ENCODE measurements at places on chromosomes 13 and 19.
A peak's percentile ranks its signal among the peaks of the same experiment; 100 is the strongest.

DNA sequence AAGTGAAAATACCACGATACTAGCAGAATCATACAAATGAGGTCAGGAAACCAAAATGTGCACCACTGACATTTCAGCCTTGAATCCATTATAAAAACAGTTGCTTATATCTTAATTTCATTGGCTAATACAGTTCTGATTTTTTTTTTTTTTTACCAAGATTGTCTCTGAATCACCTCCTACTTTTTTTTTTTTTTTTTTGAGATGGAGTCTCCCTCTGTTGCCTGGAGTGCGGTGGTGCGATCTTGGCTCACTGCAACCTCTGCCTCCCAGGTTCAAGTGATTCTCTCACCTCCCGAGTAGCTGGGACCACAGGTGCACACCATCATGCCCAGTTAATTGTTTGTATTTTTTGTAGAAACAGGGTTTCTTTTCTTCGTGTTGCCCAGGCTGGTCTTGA, 270.2 kb downstream of the LMO7 start:
- DNase-seq = no peak

- DNase-seq = no peak
These were observed 8.9 kb upstream of the CRTC1 start for GRCh38 chr19:18674616-18675015.

DNA sequence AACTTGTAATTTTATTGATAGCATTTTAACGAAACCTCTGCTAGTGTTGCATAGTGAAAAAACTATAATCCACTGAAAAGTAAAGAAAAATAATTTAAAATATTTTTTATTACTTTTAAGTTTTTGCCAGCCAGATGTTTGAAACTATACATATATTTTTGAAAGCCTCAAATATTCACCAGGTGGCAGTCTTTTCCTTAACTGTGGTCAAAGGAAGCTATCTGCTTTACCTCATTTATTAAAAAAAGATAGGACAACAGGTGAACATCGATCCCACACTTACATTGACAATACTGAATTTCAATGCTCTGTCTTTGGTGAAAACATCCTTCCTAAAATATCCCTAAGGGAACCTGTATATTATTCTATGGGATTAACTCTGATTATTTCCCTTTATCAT, 100.5 kb downstream of the TRPC4 start:
- DNase-seq = peak; percentile 14

GRCh38 chr13:52025475-52026245, 1.2 kb downstream of the UTP14C start:
- DNase-seq = no peak

DNA sequence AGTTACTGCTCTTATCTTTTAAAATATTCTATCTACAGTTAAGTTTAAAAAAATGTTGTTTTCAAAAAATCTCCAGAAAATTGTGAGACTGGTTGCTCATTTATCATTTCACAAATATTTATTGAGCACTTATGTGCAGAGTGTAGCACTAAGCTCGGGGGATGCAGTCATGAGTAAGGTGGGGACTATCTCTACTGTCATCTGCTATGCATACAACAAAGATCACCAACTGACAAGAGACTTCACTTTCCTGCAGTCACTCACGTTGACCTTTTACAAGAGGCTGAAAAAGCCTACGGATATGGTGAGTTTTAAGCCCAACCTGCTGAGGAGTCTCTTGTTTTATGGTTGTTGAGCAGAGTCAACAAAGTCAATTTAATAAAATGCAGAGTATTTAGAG, 392.5 kb downstream of the KLF12 start:
- no peak for DNase-seq

GRCh38 chr19:13849991-13850909, 26.7 kb upstream of the NANOS3 start:
- peak; percentile 90 for DNase-seq

GRCh38 chr13:20714563-20715329, 11.2 kb downstream of the IL17D start:
- no peak for DNase-seq

DNA sequence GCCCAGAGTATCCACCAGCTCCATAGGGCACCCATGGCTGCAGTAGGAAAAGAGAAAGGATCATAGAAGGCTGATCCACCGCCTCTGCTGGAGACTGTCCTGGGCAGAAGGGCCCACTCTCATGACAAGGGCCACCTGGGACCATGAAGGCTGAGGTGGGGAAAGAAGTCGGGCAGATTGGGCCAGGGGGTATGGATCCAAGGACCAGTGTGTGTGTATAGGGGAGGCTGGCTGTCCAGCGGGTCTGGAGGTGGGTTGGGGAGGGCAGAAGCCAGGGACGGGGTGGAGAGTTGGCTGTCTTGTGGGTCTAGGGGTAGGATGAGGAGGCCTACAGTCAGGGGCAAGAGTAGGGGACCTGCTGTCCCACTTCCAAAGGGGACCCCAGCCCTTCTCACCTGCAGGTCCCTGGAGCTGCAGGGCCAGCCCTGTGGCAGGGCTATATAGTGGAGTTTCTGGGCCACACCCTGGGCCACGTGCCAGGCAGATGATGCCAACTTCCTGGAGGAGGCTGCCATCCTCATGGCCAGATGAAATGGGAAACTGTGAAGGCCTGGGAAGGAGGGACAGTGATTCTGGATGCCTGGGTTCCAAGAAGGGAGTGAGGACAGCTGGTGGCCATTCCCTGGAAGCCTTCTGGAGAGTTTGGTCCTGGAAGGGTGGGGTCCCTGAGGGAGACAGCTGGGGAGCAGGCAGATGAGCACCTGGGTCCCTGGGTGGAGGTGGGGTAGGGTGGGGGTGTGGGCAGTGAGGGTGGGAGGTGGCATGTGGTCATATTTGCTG, at the start of gene FCGBP:
Gene FCGBP (minus strand): TSS at position 51 of the 780 bp plus-strand sequence.
- DNase-seq = no peak

GRCh38 chr13:101157261-101157660, 259.0 kb downstream of the NALCN start:
- DNase-seq = no peak

GRCh38 chr19:17576758-17577456, 21.5 kb downstream of the COLGALT1 start:
- peak; percentile 94 for DNase-seq

DNA sequence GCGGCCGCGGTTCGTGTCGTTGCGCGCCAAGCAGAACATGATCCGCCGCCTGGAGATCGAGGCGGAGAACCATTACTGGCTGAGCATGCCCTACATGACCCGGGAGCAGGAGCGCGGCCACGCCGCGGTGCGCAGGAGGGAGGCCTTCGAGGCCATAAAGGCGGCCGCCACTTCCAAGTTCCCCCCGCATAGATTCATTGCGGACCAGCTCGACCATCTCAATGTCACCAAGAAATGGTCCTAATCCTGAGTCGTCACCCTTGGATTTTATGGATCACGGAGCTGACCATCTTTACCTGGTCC, 475 bp downstream of the MRPL57 start:
- DNase-seq = no peak

DNA sequence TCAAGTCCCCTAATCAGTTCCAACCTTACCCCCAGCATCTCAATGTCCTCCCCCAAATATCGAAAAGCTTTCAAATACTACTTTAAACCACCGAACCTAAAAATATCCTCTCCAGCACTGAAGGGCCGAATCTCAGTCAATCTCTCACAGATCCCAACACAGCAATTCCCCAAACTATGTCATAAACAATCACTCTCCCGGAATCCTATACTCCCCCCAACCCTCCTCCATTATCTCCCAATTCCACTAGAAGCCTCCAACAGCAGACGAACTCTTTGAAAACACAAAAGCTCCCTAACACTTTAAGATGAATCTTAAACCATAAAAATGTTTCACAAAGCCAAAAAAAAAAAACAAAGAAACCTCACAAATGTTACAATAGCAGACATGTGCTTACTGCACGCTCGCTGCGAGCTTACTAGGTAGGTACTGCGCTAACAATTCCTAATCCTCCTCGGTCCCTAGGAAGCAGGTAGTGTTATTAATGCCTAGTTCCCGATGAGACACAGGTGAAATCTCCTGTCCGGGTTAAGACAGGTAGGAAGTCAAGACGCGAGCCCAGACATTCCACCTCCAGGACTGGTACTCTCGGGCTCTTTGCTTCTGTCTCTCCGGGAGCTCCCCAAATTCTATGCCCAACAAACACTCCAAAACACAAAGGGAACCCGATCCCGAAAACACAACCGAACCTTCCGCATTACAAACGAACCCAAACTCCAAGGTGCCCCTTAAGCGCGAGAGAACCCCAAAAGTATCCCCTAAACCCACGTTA, 14.2 kb downstream of the FBXO46 start:
- DNase-seq = peak; percentile 35

- peak; percentile 77 for DNase-seq
These were observed 460.3 kb upstream of the KLHL1 start for GRCh38 chr13:70568571-70568970.

DNA sequence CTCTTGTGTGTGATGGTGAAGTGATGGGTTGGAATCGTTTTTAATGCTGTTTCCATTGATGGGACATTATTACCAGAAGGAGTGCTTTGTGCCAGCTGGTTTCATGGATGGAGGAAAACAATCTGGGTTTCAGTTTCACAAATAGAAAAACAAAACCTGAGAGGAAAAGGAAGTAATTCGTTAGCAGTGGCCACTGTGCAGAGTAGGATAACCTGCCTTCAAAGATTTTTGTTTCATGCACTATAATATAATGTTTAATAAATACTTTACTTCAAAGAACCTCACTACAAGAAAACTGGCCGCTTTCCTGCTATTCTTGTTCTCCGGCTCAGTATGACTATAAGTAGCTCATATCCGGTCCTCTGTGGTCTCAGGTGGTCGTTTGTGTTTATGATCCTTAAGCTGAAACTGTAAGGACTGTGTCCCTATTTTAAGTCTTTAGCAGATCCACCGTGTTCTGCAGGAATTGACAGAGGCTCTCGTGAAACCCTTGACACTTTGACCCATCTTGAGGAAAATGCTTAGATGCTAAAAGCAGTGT, 104.7 kb downstream of the GGACT start:
- no peak for DNase-seq

DNA sequence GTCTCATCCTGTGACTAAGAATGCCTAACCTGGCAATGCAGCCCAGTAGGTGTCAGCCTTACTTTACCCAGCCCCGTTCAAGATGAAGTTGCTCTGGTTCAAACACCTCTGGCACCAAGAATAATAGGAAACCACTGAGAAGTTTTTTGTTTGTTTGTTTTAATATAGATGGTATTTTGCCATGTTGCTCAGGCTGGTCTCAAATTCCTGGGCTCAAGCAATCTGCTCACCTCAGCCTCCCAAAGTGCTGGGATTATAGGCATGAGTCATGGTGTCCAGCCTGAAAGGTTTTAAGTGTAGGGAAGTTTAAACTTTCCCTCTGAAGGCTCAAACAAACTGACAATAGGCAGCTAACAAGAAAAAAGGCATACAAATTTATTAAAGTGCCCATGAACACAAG, 51.2 kb upstream of the ABCC4 start:
- no peak for DNase-seq

- peak; percentile 10 for DNase-seq
These were observed at the start of gene VSTM1 for GRCh38 chr19:54063350-54064116. VSTM1 (minus strand) TSS chr19:54063897; CDS start chr19:54063777, 120 bp downstream.

DNA sequence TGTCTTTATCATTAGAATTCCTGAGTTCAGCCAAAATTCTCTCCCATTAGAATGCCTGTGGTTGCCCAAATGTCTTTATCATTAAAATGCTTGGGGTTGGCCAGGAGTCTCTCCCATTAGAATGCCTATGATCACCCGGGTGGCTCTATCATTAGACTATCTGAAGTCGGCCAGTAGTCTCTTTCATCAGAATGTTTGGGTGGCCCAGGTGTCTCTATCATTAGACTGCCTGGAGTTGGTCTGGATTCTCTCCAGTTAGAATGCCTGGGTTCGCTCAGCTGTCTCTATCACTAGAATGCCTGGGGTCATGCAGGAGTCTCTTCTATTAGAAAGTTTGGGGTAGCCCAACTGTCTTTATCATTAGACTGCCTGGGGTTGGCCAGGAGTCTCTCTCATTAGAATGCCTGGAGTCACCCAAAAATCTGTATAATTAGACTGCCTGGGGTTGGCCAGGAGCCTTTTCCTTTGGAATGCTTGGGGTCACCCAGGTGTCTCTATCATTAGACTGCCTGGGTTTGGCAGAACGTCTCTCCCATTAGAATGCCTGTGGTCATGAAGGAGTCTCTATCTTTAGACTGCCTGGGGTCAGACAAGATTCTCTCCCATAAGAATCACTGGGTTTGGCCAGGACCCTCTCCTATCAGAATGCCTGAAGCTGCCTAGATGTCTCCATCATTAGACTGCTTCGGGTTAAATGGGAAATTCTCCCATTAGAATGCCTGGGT, 1478.3 kb downstream of the UQCRFS1 start:
- DNase-seq = no peak

GRCh38 chr19:47098608-47099007, 15.0 kb downstream of the ZC3H4 start:
- DNase-seq = no peak

DNA sequence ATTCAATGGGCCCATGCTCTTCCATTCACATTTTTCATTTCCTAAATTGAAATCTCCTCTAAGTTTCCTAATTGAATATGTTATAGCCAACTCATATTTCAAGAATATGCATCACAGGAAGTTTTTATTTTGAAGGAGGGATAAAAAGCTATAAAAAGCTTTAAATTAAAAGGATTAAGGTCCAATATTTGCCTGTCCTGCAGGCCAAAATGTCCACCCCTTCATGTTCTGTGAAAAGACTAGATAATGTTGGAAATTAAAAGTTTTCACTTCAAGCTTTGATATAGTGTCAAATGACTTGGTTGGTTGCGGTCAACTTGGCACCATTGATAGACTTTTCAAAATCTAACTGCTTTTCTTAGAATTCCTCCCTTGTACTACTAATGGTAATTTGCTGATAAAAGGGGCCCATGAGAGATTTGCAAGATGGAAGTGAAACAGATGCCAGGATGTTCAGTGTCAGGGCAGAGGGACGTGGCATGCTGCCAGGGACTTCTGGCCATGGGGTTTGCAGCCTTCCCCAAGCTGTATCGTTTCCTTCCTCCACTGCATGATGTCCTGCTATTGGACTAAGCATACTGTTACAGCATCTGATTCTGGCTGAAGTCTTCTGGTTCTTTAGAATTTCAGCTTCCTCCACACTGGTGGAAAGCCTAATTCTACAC, 547.3 kb upstream of the MIR17HG start:
- peak; percentile 92 for DNase-seq

DNA sequence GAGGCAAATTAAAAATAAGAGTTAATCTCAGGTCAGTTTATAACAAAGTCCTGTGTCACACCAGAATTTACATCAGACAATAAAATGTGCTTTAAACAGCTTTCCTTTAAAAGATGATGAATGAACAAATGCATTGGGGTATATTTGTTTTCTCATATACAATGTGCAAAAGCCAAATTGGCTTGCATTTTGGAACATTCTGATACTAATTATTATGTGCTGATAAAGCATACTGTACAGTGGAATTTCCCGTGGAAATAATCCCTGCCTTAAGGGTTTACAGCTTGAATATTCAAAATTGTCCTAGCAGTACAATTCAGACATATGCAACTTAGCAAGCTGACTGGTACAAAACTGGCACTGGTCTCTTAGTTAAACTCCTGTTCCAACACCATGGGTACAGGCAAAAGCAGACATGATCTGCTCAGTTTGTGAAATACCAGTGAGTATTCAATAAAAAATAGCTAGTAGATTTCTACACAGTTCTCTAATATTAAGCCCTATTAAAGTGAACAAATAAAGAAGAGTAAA, 373.4 kb downstream of the SLITRK1 start:
- no peak for DNase-seq

GRCh38 chr19:29774126-29774525, 37.7 kb upstream of the CCNE1 start:
- DNase-seq = no peak
